C1 segment of cervical spinal cord (tissue), 14 donors: ENCODE measurements at places on chromosomes 12 and 14.
A peak's percentile ranks its signal among the peaks of the same experiment; 100 is the strongest.

- DNase-seq: no peak
Measured at GRCh38 chr12:124881123-124881522, 17.5 kb upstream of the SCARB1 start.

GRCh38 chr12:115325858-115326257, 641.9 kb upstream of the TBX3 start:
- DNase-seq: no peak

GRCh38 chr12:94248582-94248981, 100.2 kb downstream of the PLXNC1 start:
- DNase-seq: no peak

GRCh38 chr14:96341323-96341722, 21.8 kb downstream of the ATG2B start:
- DNase-seq: no peak

- no peak for DNase-seq
Measured at GRCh38 chr12:237026-237815, 23.3 kb upstream of the SLC6A12 start.

DNA sequence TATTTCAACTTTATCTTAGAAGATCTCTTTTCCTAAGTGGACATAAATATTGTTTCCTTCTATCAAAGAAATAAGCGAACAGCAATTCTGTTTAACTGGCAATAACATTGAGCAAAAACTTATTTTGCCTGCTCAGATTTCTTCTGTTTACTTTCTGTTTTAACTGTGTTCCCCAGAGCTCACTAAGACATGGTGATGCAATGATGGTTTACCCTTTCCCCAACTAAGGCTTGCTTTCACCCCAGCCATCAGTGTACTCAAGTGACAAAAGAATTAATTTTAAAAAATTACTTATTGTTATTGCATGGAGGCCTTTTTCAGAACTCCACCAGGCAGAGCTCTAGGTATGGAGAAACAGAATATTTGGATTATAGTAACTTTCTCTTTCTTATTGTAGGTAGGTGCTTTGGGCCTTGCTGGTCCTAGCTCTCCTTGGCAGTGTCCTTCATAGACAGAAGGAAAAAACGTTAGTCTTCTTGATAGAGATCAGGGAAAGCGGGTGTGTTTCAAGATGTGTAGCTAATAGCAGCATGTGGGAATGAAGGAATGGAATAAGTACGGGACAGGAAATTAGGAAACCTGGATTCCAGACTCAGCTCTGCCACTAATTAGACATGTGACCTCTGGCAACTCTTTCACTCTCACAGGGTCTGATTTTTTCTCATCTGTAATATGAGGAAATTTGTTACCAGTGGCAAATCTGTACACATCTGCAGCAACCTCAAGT, 14.6 kb upstream of the DDHD1 start:
- no peak for DNase-seq

GRCh38 chr12:116878567-116879508, 2.4 kb downstream of the HRK start:
- no peak for DNase-seq

DNA sequence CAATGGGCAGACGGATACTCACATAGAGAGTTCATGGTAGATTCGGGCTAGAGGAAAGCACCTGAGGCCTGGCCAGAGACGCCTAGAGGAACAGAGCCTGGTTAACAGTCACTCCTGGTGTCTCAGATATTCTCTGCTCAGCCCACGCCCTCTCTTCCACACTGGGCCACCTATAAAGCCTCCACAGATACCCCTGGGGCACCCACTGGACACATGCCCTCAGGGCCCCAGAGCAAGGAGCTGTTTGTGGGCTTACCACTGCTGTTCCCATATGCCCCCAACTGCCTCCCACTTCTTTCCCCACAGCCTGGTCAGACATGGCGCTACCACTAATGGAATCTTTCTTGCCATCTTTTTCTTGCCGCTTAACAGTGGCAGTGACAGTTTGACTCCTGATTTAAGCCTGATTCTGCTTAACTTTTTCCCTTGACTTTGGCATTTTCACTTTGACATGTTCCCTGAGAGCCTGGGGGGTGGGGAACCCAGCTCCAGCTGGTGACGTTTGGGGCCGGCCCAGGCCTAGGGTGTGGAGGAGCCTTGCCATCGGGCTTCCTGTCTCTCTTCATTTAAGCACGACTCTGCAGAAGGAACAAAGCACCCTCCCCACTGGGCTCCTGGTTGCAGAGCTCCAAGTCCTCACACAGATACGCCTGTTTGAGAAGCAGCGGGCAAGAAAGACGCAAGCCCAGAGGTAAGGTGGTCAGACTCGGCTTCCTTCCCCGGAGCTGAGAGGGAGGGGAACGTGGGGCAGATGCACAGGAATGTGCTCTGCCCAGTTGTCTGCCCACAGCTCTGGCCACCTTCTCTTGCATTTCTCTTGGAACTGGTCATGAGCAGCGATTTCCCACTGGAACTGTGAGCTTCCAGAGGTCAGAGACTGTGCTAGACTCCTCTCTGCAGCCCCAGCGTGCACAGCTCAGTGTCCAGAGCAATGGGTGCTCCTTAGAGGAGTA, at the start of gene CD4:
CD4 (plus strand) TSS at position 557 of the 953 bp plus-strand sequence. CDS start 10,611 bp downstream, outside the sequence.
- peak; percentile 18 for DNase-seq

DNA sequence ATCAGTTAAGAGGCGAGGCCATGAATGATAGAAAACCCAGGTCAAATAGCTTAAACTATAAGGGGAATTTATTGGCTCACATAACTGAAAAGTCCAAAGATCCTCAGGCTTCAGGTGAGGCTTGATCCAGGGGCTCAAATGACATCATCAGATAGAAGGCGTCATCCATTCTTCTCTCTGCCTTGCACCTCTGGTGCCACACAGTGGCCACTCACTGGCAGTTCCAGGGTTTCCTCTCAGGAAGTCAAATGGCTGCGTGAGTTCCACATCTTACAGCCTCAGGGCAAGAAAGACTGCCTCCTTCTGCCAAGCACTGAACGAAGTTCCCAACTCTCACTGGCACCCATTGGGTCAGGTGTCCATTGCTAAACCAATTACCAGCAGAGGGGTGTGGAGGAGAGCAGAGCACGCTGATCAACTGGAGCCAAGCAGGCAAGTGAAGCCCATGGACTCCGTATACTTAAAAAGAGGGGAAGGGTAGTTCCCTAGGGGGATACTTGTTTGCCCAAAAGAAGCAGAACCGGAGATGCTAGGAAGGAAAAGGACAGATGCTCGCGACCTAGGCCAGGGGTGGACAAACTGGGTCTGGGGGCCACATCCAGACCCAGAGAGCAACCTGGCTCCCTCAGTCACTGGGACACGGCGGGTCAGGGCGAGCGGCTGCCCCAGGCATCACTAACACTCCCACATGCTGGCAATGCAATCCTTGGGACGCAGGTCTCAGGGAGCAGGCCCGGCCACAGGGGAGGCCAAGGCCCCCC, 69.3 kb downstream of the SERPINA3 start:
- DNase-seq: no peak

DNA sequence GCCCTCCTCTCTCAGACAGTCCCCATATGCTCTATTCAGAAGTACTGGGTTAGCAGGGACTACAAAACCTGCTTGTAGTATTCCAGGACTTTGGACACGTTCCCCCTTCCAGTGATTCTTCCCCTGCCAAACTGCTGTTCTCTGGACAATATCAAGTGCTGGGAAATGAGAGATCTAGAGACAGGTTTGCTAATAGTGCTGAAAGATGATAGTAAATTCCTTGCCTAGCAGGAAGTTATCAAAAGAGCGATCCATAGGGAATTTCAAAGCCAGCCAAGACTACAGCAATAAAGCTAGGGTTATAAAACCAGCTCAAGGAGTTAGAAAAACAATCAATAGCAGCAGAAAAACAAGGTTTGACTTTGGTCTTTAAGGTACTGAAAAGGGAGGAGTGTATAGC, 15.2 kb downstream of the SLC7A8 start:
- DNase-seq: no peak
